NCI-H446 (cell line): ENCODE measurements at places on chromosomes 3 and 15.

DNA sequence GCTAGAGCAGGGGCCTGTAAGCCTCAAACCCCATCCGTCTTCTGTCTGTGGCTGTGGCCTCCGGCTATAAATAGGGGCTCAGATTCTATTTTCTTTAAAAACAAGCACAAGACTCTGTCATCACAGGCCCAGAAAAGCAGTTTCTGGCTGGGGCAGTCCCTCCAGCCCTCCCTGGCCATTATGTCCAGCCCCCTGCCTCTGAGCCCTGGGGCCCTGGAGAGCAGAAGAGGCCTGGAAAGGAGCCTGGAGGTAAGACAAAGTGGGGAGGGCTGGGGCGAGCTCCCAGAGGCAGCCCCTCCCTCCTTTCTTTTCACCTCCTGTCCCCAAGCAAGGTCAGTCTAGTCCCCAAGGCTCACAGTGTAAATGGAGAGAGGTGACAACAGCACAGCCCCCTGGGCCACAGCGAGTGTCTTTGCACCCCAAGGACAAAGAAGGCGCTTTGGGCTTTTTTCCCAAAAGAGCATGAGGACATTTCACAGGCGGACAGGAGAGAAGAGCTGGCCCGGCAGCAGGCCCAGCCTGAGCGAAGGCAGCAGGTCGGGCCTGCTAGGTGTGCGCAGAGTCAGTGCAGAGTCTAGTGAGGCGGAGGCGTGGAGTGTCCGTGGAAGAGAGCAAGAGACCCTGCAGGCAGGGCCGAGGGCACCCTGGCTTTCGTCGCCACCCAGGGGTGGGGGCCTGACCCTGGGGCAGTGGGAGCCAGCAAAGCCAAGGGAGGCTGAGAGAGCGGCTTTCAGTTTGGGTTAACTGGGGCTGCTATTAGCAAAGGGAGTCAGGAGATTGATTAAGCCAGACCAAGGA, 188.3 kb downstream of the TBC1D2B start:
- DNase-seq: no peak

DNA sequence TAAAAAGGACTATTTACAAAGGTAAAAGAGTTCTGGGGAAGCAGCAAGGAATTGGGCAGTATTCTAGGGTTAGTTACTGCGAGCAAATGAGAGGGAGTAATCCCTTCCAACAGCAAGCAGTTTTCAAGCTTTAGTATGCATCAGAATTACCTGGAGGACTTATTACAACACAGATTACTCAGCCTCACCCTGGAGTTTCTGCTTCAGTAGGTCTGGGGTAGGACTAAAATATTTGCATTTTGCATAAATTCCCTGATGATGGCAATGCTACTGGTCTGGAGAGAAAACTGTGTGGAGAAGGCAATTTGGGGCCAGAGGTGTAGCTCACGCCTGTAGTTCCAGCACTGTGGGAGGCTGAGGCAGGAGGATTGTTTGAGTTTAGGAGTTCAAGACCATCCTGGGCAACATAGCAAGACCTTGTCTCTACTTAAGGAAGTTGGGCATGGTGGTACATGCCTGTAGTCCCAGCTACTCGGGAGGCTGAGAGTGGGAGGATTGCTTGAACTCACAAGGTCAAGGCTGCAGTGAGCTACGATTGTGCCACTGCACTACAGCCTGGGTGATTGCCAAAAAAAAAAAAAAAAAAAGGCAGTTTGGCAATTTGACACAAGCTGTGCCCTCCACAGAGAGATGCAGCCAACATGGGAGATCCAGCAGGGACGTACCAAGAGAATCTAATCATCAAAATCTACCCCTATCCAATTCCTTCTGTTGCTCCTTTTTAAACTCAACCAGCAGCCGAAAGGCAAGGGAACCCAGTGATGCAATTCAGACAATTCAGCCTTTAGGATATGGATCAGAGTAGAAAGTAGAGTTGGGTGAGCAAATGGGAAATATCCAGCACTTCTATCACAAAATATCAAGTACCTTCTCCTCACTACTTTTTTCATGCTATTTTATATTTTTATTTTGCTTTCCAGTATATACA, 27.1 kb upstream of the AP4E1 start:
- DNase-seq: no peak

DNA sequence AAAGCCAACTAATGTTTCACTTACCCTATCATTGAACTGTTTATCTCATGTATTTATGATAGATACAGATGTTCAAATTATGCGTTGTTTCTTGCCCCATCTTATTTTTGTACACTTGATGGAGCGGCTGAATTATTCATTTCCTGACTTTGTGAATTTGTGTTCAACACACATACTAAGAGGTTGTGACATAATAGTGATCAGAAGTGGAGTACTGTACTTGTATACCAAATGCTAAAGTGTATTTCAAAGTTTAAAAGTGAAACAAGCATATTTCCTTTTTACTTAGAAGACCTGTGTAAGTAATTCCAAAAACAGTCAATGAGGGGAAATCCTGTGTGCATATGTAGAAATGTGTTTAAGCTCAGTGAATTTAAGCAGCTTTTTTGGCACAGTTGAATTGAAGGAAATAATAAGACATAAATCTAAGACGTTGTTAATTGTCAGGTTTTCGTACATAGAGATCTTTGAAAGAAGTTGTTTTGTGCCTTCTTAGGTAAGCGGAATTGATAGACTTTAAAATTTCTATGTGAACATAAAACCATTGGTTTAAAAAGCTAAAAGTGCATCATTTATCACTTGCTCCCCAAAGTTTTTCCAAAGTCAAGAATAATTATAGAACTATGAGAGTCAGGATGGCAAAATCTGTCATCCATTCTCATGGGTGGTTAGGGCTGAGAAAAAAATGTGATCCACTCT, 1.9 kb downstream of the NFKBIZ start:
- no peak for DNase-seq

DNA sequence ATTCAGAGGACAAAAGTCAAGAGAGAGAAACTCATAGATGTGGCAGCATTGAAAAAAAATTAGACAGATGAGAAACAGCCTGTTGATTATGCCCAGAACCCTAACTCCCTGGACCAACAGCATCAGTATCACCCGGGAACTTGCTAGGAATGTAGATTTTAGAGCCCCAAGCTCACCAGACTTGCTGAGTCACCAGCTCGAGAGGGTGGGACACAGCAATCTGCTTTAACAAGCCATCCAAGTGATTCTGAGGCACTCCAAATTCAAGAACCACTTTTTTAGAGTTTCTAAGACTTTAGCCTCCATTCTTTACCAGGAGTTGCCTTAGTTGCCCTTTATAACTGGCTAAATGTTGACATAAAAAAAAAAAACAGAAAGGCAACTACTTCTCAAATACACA, 70.9 kb downstream of the CGGBP1 start:
- DNase-seq: no peak

- no peak for DNase-seq
Observed at GRCh38 chr3:121431726-121432517, 113.9 kb downstream of the POLQ start.

DNA sequence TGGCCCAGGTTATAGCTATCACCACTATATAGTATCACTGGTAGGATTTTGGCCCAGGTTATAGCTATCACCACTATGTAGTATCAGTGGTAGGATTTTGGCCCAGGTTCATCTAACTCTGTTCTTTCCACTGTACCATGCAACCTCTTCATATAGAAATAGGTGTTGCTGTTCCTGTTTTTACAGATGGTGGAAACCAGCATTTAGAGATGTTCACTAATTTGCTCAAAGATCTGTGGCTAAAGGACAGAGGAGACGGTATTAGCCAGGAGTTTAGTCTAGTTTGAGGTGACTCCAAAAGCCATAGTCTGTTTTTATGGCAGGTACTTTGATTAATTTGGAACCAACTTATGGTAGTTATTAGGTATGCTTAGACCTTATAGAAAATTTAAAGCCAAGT, 3.1 kb downstream of the LRCH3 start:
- DNase-seq: no peak

- DNase-seq: no peak
Observed at GRCh38 chr15:82663186-82663600, 16.0 kb upstream of the CPEB1 start.

GRCh38 chr3:101896083-101896757, 46.9 kb downstream of the NFKBIZ start:
- DNase-seq: no peak

DNA sequence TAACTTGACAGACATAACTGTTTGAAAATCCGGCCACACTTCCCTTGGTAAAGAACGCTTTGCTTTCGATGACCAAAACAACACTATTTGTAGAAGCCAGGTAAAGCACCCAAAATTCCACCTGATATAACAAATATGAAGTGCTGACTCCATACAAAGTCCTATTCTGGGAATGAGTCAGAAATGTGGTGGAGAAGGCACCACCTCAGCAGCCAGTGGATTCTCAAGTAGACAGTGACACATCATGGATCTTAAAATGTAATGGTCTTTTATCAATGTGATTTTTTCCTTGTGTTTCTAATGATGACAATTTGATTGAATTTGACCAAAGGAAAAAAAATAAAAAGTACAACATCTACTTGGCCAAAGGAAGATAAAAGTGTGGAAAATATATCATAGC, 135.0 kb upstream of the WNT5A start:
- no peak for DNase-seq

DNA sequence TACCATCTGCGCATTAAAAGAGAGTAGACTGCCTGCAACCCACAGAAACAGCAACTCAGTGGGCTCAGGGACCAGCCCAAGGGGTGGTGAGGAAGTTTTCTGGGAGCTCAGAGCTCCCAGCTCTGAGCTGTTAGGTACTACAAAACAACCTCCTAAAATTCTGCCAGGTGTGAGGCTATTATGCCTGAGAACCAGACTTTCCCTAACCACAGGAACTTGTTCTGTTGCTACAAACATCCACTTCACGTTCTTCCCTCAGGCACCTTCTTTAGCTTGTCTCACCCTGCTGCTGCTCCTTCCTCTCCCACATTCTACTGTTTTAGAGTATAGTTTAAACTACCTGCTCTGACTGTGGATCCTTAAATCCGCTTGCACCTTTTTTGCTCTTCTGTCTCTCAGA, 399.4 kb downstream of the ROBO1 start:
- DNase-seq: no peak

DNA sequence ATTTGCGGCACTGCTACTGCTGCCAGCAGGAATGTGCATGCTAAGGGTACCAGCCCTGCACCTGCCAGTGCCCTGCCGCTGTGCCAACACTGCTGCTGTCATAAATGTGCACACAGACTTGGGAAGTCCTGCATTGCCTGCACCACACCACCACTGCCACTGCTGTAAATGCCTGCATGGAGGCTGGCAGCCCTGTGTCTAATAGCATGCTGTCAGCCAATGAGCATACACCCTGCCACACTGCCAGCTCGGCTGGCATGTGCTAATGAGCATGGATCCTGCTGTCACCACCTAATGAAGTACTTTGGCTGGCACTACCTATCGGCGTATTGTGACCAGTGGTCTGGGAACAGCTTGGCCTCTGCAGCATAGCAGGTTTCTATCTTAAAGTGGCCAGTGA, 981.8 kb upstream of the GBE1 start:
- DNase-seq: no peak

DNA sequence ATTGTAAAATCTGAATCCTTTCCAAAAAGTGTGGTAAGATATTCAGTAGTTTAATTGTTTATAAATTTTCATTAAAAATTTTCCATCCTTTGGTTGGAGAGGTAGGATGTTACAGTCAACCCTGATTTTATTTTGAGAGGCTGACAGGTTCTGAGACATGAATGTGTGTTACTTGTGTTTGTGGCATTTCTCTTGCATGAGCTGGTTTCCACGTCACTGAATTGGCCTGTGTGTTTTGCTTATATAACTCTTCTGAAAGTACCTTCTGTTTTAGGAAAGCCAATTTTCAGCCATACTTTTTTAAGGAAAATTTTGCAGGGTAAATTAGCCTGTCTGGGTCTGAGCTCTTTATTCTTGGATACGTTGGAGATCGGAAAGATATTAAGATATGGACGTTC, 30.7 kb downstream of the PXYLP1 start:
- no peak for DNase-seq

- DNase-seq: no peak
Observed at GRCh38 chr3:150890295-150890694, 14.9 kb downstream of the MINDY4B start.

DNA sequence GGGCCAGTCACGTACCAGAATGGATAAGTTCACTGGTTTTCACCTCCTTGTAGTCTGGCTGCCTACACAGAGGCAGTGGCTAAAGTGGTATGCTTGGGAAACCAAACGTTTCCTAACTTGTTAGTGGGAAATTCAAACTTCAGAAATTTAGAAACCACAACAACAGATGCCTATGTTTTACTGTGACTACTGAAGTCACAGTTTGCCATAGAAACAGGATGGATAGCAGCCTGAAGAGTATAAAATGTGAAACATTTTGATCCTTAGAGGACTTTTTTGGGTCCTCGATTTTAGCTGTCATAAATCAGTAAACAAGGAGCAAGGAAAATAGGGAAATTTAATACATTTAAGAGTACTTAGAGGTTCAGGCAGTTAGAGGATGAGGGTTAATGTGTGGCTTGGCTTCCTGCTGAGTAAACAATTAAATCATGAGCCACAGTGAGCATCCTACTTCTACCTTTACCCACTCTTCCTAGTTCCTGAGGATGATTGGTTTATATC, 48.6 kb downstream of the CMSS1 start:
- DNase-seq: no peak

DNA sequence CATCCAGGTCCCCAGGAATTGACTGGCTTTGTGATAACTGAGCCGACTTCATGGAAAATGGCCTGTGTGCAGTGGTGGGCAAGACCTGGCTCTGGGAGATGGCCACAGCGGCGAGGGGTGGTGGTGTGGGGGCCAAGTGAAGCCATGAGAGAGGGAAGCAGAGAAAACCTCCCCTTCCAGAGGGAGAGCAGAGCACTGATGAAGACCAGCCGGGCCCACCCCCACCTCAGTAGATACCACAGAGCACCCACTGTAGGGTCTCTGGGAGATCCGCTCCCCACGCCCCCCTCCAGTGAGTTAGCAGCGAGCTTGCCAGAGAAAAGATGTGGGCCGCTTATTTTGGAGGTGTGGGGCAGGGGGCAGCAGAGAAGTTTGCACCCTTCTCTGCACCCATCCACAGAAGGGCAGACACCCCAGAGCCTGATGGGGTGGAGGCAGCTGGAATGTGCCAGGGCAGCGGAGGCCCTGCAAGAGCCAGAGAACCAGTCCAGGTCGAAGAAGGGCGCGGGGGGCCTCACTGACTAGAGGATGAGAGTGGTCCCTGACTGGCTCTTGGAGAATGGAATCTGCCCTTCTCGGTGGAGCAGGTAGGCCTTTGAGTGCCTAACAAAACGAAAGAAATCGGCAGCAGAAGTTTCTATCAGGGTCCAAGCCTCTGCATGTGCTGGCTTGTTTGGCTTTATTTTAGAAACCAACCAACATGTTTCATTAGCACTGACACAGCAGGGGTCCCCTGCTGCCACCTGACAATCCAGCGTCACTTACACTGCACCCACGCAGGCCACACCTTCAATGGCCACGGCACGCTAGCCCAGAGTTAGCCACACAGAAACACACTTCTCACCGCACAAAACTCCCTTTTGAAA, 28.3 kb downstream of the MELTF start:
- DNase-seq: no peak

DNA sequence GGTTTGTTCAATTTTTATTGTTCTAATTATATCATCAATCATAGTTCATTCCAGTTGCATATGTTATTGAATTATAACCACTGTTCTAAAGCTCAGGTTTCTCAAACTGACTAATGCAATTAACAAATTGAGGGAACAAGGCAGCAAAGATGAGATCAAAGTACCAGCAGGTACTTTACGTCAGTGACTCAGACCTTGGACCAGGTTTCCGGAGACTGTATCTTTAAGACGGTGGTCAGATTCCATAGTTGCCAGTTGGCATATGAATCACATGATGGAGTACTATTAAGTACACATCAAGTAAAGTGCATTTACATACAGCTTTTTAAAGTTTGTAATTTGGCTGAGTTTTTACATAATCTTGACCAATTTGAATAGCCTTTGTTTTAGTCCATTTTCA, 583.6 kb upstream of the ROBO2 start:
- no peak for DNase-seq

GRCh38 chr3:127787571-127788365, 34.5 kb downstream of the MGLL start:
- no peak for DNase-seq
